ENCODE measurements at places on chromosomes 3 and 15.

DNA sequence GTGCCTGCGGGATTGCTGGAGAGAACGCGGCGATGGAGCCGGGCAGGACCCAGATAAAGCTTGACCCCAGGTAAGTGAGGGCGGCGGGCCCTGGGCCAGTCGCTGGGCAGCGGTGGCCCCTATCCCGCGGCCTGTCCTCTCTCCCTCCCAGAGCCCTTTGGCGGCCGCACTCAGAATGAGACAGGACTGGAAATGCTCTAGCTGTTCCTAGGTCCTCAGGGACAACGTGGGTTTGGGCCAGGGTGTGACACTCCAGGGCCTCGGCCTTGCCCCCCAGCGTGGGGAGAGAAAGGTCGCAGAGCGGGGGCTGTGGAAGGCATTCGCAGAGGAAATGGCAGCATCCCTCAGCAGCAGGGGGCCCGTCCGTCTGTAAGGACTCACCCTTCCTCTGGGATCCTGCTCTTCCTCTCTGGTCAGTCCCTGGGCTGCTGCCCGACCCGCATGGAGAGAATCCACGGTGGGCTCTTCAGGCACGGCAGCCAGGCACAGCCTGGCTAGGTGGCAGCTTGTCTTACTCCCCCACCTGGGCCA is 412 bp downstream of the SLC51A start:
- no peak for DNase-seq

- DNase-seq, result no peak
Observed at GRCh38 chr15:93068581-93069199, 20.3 kb downstream of the RGMA start.

- no peak for DNase-seq
Observed at GRCh38 chr3:37626736-37627565, 234.7 kb upstream of the CTDSPL start.

DNA sequence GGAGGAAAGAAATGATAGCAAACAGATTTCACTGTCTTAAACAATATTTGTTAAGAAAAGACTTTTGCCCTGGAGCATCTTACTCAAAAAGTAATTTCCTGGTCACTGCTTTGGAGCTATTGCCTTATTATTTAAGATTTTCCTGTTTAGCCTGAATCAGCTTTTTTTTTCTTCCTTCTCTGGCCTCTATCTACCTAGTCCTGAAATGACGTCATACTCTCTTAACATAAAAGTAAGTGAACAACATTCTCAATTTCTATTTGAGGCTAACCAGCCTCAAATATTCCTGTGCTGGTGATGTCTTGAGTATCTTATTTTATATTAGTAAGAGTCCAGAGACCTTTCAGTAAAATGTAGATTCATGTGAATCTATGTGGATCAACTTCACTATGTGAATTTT is 221.9 kb upstream of the ALCAM start:
- no peak for DNase-seq

GRCh38 chr15:97977734-97978133 is 17.2 kb downstream of the ARRDC4 start:
- no peak for DNase-seq

DNA sequence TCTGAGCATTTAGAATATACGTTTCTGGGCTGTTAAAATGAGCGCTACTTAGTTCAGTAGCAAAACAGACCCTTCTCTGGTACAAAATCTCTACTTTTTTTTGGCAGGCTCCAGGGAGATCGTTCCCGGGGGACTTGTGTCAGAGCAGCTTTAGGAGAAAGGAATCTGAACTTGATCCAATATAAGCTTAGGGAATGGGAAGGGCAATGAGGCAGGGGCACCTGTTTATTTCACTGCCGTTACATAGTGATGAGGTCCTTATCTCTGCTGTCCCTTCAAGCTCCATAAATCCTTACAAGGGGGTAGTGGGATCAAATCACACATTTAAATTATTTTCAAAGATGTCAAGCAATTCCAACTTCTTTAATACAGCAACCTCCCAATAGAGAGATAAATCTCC is 128.7 kb upstream of the BNIP2 start:
- peak; percentile 47 for DNase-seq

DNA sequence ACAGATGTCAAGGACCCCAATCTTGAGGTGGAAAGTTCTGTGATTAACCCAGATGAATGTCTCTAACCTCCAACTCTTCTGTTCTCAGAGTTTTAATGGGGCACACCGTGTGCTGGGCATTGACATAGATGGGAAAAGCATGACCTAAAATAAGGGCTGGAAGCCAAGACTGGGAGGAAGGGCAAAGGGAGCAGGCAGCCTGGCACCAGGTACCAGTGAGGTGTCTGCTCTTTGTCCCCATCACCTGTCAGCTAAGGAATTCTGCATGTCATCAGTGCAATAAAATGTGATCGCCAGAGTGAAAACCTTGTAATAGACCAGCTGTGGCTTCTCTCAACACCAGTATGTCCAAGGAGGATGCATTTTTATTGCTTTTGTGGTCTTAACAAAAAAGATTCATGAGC is 143.5 kb upstream of the TPM1 start:
- DNase-seq, result no peak

- DNase-seq, result no peak
Observed at GRCh38 chr15:99343881-99344551, 92.7 kb downstream of the LRRC28 start.

GRCh38 chr3:122183893-122184590 is 574 bp downstream of the CASR start:
- DNase-seq, result no peak

DNA sequence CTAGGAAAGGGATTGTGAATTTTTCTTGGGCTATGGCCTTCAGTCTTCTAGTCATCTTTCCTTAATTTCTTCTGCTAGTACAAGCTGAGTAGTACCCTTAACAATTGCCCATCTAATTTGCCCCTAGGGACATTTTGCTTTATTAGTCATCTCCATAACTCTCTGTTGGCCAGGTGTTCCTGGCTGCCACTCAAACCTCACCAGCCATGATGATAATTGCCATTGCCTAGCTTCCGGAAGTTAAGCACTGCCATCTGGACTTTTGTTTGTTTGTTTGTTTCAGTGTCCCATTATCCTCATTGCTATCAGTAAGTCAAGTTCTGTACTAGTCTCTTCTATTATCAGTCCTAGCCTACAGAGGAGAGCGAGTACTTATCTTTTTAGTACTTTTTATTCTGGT is 36.6 kb upstream of the UBL7 start:
- DNase-seq, result peak; percentile 81

- DNase-seq, result peak; percentile 27
Observed at GRCh38 chr3:23811185-23811527, 5.4 kb downstream of the UBE2E1 start.

DNA sequence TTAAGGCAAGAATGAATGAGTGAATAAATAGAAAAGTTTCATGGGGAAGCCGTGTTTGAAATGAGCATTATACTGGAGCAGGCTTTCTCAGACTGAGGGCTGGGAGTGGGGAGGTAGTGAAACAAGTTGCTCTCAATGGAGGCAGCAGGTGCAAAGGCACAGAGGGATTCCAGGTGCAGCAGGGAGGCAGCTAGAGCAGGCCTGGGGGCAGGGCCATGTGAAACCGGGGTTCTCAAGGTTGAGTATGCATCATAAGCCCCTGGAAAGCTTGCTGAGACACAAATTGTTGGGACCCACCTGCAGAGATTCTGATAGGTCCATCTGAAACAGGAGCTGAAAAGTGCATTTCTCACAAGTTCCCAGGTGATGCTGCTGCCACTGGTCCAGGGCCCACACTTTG is 45.3 kb downstream of the BFSP2 start:
- DNase-seq, result no peak

GRCh38 chr15:46996359-46996758 is 720.9 kb upstream of the SEMA6D start:
- no peak for DNase-seq

- DNase-seq, result no peak
Observed at GRCh38 chr15:88249220-88249619, 7.3 kb downstream of the NTRK3 start.

DNA sequence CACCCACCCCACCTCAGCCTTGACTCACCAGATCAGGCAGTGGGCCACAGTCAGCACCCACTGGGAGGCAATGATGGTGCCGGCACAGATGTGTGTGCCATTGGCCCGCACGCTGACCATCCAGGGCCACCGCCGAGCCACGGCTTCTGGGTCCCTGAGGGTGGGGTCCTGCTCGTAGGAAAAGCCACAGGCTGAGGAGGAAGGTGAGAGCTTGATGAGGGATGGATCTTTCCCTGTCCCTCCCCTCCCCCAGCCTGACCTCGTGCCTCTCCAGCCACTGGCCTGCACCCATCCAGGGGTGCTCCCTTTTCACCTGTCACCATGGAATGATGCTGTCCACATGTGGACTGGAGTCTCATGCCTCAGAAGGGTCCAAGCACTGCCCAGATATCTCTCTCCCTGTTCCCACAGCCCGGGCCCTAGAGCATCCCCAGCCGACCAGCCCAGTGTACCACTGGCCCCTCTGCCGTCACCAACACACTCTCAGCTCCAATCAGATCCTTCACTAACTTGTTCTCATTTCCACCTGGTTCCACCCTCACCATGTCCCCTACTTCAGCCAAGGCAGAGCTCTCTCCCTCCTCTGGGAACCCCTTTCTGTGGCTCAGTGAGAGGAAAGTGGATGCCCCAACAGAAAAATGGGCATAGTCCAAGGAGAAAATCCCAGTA is 2.0 kb downstream of the PRSS50 start:
- no peak for DNase-seq

- no peak for DNase-seq
Observed at GRCh38 chr3:65908588-65908987, 130.1 kb downstream of the MAGI1 start.

- peak; percentile 96 for DNase-seq
Observed at GRCh38 chr3:195270817-195271409, at the start of gene XXYLT1. XXYLT1 (minus strand) TSS chr3:195271159; CDS start chr3:195271058, 101 bp downstream.

DNA sequence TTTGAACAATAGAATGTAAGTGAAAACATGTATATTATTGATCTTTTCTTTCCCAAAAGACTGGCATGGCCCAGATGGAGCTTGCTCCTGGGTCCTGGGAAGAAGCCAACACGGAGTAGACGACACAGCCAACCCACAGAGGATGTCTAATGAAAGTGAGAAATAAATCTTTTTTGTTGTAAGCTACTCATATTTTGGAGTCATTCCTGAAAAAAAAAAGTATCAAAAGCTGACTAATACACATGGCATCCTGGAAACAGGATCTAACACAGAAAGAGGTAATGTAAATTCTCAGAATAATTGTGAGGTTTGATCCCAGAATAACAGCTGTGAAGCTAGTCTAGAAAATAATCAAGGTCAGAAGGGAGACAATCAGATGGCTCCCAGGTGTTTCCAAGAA is 12.6 kb upstream of the FRMD5 start:
- no peak for DNase-seq

- DNase-seq, result peak; percentile 65
Observed at GRCh38 chr3:63911873-63912767, at the start of gene SCAANT1. SCAANT1 (minus strand) TSS chr3:63912383.

DNA sequence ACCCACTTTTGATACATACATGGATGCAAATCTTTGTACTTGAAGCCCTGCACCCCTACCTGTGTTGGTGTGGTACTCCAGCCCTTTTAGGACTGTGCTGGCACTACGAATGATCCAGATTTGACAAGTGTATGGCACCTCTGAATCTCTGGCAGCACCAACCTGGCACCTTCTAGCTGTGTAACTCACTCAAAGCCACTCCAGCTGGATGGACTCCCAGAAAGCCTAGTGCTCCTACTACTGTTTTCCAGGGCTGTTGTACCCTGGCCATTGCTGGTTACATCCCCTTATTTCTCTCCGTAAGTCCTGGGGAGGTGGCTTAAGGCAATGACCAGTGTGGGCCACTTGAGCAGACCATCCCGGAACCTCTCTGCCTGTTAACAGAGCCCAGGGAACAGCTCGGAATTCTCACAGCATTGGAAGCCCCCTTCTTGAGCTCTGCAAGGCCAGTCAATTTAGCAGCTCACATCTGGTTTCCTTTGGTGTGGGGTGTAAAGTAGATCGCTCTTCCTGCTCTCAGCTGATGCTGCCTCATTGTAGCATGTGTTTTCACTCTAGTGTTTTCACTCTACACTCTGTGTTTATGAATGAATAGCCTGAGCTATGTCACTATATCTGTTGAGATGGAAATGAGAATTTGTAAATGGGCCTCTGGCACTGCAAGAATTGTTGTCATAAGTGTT is 12.2 kb downstream of the CALML4 start:
- no peak for DNase-seq

GRCh38 chr15:31733424-31733823 is 296.9 kb upstream of the CHRNA7 start:
- DNase-seq, result no peak

DNA sequence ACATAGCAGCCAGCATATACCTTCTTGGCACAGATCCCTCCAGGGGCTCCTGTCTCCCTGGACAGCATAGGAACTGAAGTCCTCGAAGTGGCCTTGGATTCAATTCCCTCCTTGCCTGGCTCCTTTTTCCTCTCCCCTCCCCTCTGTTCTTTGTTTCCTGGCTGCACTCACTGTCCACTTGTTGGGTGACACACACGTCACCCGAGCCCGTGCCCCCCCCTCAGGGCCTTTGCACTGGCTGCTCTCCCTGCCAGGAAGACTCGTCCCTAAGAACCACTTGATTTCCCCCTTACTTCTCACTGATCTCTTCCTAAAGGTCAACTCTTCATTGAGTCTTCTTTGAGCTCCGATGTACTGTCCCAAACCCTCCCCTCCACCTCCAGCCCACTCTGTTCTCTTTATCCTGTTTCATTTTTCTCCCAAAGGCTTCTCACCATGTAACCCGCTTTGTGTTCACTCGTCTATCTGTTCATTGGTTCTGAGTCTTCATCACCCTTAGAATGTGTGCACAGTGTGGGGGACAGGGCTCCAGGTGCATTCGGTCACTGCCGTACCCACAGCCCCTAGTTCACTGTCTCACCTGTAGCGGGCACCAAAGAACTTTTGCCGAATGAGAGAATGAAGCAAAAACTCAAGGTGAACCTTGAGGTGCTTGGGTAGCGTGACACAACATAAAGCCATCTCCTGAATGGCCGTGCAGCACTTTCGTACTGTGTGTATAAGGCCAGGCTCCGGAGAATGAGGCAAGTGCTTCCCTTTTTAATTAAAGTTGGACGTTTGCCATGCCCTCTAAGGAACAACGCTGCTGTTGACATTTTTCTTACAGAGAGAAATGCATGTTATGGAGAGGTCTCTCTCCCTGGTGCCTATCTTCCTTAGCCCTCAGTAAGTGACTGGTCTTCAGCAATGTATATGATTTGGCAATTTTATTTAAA is 74.0 kb downstream of the CHRNA7 start:
- DNase-seq, result no peak
